ENCODE measurements at places on chromosomes 1 and 21.

DNA sequence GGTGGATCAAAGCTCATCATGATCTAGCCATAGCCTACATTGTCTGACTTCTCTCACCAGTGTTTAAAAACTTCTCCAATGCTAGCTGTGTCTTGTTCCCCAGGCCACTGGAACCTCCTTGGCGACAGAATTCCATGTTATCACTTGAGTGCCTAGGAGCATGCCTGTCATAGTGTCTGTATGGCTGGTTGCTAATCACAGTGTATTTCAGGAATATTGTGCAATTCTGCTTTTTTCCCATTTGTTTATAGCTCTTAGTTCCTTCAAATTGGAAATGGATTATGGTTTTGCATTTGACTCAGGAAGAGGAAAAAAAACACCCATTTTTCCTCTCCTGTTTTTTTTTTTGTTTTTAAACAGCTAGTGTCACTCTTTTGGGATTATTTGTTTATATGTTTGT, 25.5 kb downstream of the ROR1 start:
- DNase-seq = no peak

DNA sequence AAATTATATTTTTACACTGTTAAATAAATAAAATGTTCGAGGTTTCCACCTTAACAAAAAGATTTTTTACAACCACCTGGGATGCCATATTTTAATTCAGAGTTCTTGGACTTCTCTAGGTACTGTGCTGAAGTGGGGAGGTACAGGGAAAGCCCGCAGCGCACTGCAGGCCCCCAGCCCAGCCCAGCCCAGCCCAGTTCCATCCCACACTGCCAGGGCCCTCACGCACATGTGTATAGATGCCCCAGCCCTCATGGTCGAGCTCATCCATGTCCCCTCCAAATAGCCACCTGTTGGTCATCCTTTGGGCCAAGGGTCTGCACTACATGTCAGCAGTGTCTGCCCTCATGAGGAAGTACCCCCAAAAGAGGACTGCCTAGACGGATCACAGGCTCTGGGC, 11.7 kb upstream of the MYOM3 start:
- DNase-seq = no peak

- no peak for DNase-seq
These were observed 49.5 kb downstream of the ATP6V1G3 start for GRCh38 chr1:198491028-198491427.

DNA sequence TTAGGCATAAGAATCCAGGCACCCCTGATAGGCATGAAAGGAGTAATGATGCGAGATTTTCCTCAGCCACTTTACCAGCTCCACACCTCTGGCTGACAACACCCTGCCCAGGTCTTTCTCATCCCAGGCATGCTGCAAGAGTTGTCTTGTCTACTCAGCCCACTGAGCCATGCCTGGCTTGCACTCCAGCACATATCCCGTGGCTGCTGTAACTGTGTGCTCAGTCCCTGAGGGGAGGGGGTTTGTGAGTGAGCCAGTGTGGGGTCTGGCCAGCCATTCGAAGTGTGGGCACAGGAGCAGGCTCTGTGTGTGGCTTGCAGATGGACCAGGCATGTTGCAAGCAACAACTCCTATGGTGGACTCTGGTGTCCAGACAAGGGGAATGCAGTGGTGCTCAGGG, 529.6 kb downstream of the ADGRL2 start:
- no peak for DNase-seq

- DNase-seq = no peak
These were observed 23.9 kb upstream of the SPRR2G start for GRCh38 chr1:153174624-153175023.

- no peak for DNase-seq
These were observed 4.3 kb downstream of the OSBPL9 start for GRCh38 chr1:51621161-51621560.

- no peak for DNase-seq
These were observed 439.9 kb downstream of the DISC1 start for GRCh38 chr1:232066521-232066920.

DNA sequence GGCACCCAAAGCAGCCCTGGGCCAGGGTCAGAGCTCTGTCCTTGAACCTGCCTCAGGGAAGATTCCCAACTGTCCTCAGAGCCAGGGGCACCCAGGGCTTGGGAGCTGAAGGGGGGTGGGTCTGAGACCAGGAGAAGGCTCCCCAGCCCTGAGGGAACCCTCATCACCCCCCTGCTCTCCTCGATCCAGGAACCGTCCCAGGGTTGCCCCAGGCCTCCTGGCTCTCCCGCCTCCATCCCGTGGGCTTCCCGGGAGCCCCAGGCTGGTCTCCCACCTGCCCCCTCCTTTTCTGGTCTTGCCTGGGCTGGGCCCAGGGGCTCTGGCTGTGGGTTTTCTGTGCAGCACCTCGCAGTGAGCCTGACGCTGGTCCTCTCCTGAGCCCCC, 6.7 kb upstream of the SAMD11 start:
- DNase-seq = no peak

- DNase-seq = no peak
These were observed 169.2 kb downstream of the APP start for GRCh38 chr21:26001356-26001755.

GRCh38 chr1:48127735-48128685, 94.5 kb upstream of the SLC5A9 start:
- DNase-seq = no peak

All from hematopoietic multipotent progenitor cell treated with erythropoietin and hydrocortisone succinate and interleukin-3 and kit ligand, for 15 days (in vitro differentiated cells).